Smooth muscle cell of trachea (primary cell): ENCODE measurements at places on chromosomes 16 and 17. TPM values are rescaled to one million over a fixed set of nuclear protein-coding genes. Genes with fewer than 3 reads are reported as not detected.

Gene DPEP3
- not detected in 2 replicates for total RNA-seq

Gene ACSM3
- 0.29 and 1.7 TPM in 2 replicates for total RNA-seq

Gene NPIPA8
- total RNA-seq = not detected in 2 replicates

Gene IGFBP4
- total RNA-seq = 443 and 722 TPM in 2 replicates

Gene NAA60
- total RNA-seq = 15.3 and 23.0 TPM in 2 replicates

Gene USB1
- 41.0 and 41.9 TPM in 2 replicates for total RNA-seq

Gene KRT40
- total RNA-seq = not detected in 2 replicates

Gene TEPSIN
- 20.8 and 27.6 TPM in 2 replicates for total RNA-seq

Gene APOH
- total RNA-seq = not detected in 2 replicates

Gene SERPINF2
- total RNA-seq = 0.33 TPM in 1 of 2 replicates, not detected in the other

Gene MYH2
- under 0.01 TPM in 1 of 2 replicates, not detected in the other for total RNA-seq
